BJ (cell line): ENCODE measurements at places on chromosomes 1 and 21. TPM values are rescaled to one million over a fixed set of nuclear protein-coding genes. Genes with fewer than 3 reads are reported as not detected.

The ST3GAL3 gene
- polyA plus RNA-seq, result 13.0 and 24.2 TPM in 2 replicates

The KRTAP13-2 gene
- not detected in 2 replicates for polyA plus RNA-seq

The UBXN10 gene
- polyA plus RNA-seq, result not detected in 2 replicates

The OR2L5 gene
- polyA plus RNA-seq, result not detected in 2 replicates

The HPCA gene
- not detected in 2 replicates for polyA plus RNA-seq

The NFASC gene
- 6.8 and 10.9 TPM in 2 replicates for polyA plus RNA-seq

The DIO1 gene
- not detected in 2 replicates for polyA plus RNA-seq

The KRTAP7-1 gene
- polyA plus RNA-seq, result not detected in 2 replicates

The HSD3B1 gene
- not detected in 2 replicates for polyA plus RNA-seq

The C1orf94 gene
- not detected in 2 replicates for polyA plus RNA-seq

The ANGPTL3 gene
- not detected in 2 replicates for polyA plus RNA-seq

The OR6K3 gene
- not detected in 2 replicates for polyA plus RNA-seq

The SERINC2 gene
- polyA plus RNA-seq, result 73.7 and 109 TPM in 2 replicates

The GPR3 gene
- polyA plus RNA-seq, result 1.0 and 1.8 TPM in 2 replicates

The CNR2 gene
- not detected in 2 replicates for polyA plus RNA-seq

The PYHIN1 gene
- polyA plus RNA-seq, result not detected in 2 replicates

The FAM20B gene
- 30.0 and 36.2 TPM in 2 replicates for polyA plus RNA-seq

The DISC1 gene
- polyA plus RNA-seq, result 1.9 and 2.3 TPM in 2 replicates

The SH2D1B gene
- polyA plus RNA-seq, result 0.05 TPM in 1 of 2 replicates, not detected in the other

The FCRL3 gene
- not detected in 2 replicates for polyA plus RNA-seq

The OR10Z1 gene
- not detected in 2 replicates for polyA plus RNA-seq
